ENCODE measurements at places on chromosomes 4 and X. TPM values are rescaled to one million over a fixed set of nuclear protein-coding genes. Genes with fewer than 3 reads are reported as not detected.

The SPANXD gene
- total RNA-seq, result not detected

The PF4V1 gene
- total RNA-seq, result not detected

- DNase-seq, result peak; percentile 5
Measured at GRCh38 chrX:74286950-74287740, 16.8 kb upstream of the ZCCHC13 start.

DNA sequence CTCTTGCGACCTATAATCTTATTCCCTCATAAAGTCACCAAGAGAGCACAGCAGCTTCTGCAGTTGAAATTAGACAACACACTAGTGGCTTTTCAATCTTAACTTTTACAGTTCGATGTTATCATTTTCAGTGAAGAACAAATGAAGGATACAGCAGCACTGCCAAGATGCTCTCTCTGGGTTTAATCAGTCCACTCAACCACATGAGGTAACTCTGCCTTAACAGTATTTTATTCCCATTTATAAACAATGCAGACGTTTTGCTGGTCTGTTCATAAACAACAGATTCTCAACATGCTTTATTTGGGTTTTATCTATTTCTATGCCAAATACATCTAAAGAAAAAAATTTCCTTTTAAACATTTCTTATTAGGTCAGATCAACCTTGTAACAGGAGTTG lies 646.0 kb upstream of the FAM241A start:
- DNase-seq, result no peak

GRCh38 chrX:43002526-43003203 lies 224.7 kb upstream of the PPP1R2C start:
- no peak for DNase-seq

GRCh38 chr4:153593161-153593560 lies 90.9 kb upstream of the TLR2 start:
- DNase-seq, result no peak
